ENCODE measurements at places on chromosomes 6 and 20.

DNA sequence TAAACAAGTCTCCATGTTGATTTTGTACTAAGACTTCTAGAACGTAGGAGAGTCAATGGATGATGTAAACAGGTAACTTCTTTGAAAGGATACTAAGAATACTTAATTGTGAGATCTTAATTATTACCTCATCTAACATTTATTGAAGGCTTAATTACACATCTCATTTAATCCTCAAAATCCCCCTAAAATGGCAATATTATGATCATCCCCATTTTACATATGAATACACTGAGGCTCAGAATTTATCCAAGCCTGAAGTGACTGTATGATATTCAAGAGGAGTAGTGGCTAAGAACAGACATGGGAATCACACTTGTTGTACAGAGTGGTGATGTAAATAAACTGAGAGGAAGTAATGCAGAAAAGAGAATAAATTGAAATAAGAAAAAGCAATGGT lies 22.9 kb downstream of the NOL7 start:
- H3K4me3 ChIP-seq = no peak overlapping the region
- H3K4me1 ChIP-seq = no peaks in the 10 kb centered on the region
- no peak overlapping the region for H3K27ac ChIP-seq
- H3K36me3 ChIP-seq = no peaks in the 10 kb centered on the region
- no peak for DNase-seq

- no peak overlapping the region for H3K4me3 ChIP-seq
- no peak for DNase-seq
- no peaks in the 10 kb centered on the region for H3K4me1 ChIP-seq
These were observed 63.0 kb downstream of the OPN5 start for GRCh38 chr6:47844881-47845280.

GRCh38 chr20:33568378-33568777 lies 78.5 kb downstream of the CBFA2T2 start:
- H3K4me1 ChIP-seq = peaks cover 17% of the 10 kb centered on the region
- H3K27ac ChIP-seq = peak overlapping the region; percentile 78
- no peak for DNase-seq
- no peaks in the 10 kb centered on the region for H3K36me3 ChIP-seq
- no peaks in the 10 kb centered on the region for H3K27me3 ChIP-seq

DNA sequence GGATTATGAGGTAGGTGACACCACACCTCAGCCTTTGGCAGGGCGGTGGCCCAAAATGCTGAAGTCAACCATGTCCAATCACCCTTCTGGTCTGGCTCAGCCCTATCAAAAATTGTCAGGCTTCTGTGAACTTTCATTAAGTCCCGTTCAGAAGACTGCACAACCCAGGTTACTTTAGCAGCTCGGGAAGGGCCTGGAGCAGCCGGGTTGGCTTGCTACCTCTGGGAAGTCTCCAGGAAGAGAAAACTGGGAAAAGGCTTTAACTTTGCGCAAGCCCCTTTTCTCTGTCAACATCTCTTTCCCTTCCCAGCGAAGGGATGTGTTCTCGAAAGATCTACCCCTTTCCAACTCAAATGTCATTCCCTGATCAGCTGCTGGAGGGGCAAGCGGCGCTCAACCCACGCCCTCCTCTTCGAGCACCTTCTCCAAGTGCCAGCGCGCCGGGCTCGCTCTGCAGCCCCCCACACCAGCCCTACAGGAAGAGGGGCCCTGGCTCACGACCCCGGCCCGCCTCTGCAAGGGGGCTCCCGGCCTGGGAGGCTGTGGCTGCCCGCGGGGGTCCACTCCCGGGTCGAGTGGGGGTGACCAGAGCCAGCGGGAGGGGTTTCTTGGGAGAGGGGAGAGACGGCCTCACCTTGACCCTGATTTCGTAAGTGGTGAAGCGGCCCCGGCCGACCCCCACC lies 573 bp downstream of the SNX3 start:
- peak; percentile 45 for DNase-seq
- H3K4me1 ChIP-seq = peaks cover 5% of the 10 kb centered on the region
- no peaks in the 10 kb centered on the region for H3K27me3 ChIP-seq
- H3K4me3 ChIP-seq = peak overlapping the region; percentile 96

GRCh38 chr6:126308362-126308761 lies 31.6 kb upstream of the CENPW start:
- no peaks in the 10 kb centered on the region for H3K4me1 ChIP-seq
- no peak overlapping the region for H3K27ac ChIP-seq
- no peaks in the 10 kb centered on the region for H3K27me3 ChIP-seq
- no peaks in the 10 kb centered on the region for H3K36me3 ChIP-seq
- no peak overlapping the region for H3K4me3 ChIP-seq

- H3K4me3 ChIP-seq = no peak overlapping the region
- no peaks in the 10 kb centered on the region for H3K27me3 ChIP-seq
- no peaks in the 10 kb centered on the region for H3K36me3 ChIP-seq
- DNase-seq = no peak
- no peaks in the 10 kb centered on the region for H3K4me1 ChIP-seq
These were observed 399.2 kb upstream of the JAG1 start for GRCh38 chr20:11072982-11073381.

GRCh38 chr6:165716886-165717285 lies 53.8 kb upstream of the PDE10A start:
- no peak overlapping the region for H3K27ac ChIP-seq
- DNase-seq = no peak

DNA sequence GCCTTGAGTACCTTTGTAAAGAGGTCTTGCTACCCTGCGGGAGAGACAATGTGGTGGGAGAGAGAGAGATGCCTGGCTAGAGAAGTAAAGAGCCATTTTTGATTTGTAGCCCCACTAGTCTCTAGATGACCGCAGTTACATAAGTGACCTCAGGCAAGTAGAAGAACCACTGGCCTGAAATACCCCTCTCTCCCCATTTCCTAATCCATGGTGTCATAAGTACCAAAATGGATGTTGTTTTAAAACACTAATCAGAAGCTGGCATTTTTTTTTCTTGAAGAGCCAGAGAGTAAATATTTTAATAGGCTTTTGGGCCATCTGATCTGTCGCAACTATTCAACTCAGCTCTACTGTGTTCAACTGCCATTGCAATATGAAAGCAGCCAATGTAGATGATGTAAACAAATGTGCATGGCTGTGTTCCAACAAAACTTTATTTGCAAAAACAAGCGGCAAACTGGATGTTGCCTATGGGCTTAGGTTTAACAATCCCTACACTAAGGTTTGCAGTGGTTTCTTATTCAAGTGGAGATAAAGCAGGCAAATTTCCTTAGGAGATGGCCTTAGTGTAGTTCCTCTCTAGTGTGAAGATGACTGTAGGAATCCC lies 36.5 kb downstream of the RARS2 start:
- H3K4me1 ChIP-seq = no peaks in the 10 kb centered on the region
- H3K4me3 ChIP-seq = no peak overlapping the region

- H3K36me3 ChIP-seq = no peaks in the 10 kb centered on the region
- H3K4me1 ChIP-seq = no peaks in the 10 kb centered on the region
These were observed 24.7 kb downstream of the TTLL9 start for GRCh38 chr20:31894980-31895675.

DNA sequence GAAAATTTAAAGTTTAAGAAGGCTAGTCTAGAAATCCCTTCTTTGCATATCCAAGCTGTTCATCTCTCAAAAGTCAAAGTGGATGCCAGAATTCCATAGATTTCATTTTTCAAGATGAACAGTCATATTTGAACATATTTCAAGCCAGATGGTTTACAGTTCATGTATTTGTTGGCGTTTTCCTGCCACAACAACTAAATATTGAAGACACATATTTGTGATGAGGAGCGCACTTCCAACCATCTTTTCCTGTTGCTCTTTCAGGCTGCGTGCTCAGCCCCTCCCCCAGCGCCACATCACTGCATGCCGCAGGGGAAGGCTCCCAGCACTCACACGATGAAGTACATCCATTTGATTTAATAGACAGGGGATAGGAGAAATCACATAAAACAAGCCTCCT lies 5.9 kb upstream of the NOX3 start:
- DNase-seq = no peak
- peak overlapping the region; percentile 3 for H3K27ac ChIP-seq
- no peaks in the 10 kb centered on the region for H3K27me3 ChIP-seq

DNA sequence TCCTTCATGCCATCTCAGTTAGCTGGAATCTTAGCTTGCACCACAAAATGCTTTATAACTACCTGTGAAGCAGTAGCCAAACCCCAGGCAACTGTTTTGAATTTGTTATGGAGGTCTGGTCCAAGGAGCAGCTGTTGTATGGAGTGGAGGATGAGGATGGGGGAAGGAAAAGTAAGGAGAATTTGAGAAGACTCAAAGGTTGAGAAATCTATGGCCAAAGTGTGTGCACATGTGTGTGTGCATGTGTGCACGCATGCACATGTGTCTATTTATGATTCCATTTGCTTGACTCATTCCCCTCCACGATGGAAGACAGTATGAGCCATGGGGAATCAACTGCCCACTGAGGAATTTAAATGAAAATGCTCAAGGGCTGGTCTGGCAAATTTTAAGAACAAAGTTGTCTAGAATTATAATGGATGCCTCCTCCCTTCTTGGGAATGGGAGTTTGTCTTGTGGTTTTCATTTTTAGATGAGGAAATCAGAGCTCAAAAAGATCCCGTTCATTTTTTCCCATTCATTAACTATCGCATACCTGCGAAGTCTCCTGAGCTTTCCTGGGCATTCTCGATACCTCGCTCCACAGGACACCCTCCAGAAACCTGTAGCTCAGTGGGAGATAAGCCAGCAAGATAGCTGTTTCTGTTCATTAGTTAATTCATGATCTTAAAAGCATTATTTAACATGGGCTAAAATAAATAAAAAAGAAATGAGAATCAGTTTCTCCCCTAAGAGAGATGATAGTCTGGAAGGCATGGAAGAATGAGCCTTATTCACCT lies 152.3 kb upstream of the NEDD9 start:
- H3K4me1 ChIP-seq = no peaks in the 10 kb centered on the region
- H3K27me3 ChIP-seq = no peaks in the 10 kb centered on the region
- no peak overlapping the region for H3K4me3 ChIP-seq
- no peaks in the 10 kb centered on the region for H3K36me3 ChIP-seq

DNA sequence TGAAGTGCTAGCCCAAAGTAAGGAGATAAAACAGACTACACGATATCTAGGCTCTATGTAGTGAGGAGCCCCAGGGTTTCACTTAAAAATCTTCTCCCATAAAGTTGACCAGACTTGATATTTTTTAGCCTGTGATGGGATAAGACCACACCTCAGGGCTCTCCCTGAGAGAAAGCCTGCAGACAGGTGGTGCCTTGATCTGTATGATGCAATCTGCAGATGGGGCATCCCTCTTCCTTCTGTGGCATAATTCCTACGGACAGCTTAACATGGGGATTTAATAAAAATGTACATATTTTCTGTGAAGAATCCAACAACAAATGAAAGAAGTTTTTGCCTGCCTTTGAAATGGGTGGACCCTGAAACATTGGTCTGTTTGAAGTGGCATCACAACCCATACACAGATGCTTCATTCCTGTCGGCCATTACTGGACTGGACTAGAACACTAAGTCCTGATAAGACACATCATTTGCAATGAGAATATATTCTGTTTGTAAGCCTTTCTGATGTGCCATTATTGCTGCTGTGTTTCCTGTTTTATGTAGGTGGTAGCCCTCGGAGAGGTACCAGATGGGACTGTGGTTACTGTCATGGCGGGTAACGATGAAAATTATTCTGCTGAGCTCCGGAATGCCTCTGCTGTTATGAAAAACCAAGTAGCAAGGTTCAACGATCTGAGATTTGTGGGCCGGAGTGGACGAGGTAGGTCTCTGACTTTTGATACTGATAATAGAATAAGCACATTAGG lies 53.8 kb upstream of the SUPT3H start:
- H3K27ac ChIP-seq = no peak overlapping the region
- no peak for DNase-seq
- no peaks in the 10 kb centered on the region for H3K4me1 ChIP-seq
- no peaks in the 10 kb centered on the region for H3K36me3 ChIP-seq

GRCh38 chr20:40668449-40669228 lies 20.4 kb downstream of the MAFB start:
- H3K36me3 ChIP-seq = no peaks in the 10 kb centered on the region
- DNase-seq = no peak
- no peak overlapping the region for H3K27ac ChIP-seq
- no peak overlapping the region for H3K4me3 ChIP-seq

DNA sequence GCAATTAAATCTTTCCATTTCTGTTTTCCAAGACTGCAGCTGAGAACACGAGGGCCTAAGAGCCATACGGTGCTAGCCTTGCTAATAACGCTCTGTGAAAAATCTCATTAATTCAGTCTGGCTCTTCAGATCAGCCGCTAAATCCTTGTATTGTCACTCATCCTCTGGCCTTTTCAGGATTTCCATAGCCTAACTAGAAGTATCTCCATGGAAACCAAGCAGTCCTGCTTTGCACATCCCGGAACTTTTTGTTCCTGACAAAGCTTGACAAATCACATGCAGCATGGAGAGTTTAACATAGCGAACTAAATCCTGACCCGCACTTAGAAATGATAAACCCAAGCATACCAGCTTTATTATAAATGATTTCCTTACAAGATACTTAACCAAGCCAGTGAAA lies 383.7 kb downstream of the CD83 start:
- no peaks in the 10 kb centered on the region for H3K4me1 ChIP-seq
- DNase-seq = no peak
- H3K4me3 ChIP-seq = no peak overlapping the region
- H3K27ac ChIP-seq = no peak overlapping the region
- no peaks in the 10 kb centered on the region for H3K27me3 ChIP-seq
- H3K36me3 ChIP-seq = no peaks in the 10 kb centered on the region

DNA sequence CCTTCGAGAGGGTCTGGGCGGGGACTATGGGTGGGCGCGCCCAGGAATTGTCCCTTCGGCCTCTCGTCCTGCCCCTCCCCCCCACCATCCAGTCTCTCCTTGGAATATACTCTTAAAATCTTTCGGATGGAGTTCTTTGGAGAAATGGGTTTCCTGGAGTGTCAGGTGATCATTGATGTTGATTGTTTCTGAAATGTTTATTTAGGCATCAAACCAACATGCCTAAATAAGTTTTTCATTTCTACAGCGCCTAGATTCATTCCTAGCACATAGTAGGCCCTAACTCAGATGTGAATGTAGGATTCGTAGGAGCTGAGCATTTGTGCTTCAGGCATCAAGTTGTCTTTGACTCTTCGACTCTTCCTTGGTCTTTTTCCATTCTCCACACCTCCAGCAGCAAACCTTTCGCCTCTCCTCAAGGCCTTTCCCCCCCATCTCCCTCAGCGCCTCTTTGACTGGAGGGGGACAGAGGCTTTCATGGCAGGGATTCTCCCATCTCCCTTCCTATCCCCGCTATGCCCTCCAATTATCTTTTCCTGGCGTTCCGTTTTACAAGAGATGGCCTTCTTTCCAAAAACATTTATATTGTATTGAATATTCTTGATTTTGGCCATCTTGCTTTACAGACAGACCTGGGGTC lies 610 bp downstream of the CASP8AP2 start:
- peak overlapping the region; percentile 94 for H3K4me3 ChIP-seq
- H3K27me3 ChIP-seq = no peaks in the 10 kb centered on the region
- peak overlapping the region; percentile 89 for H3K27ac ChIP-seq
- H3K36me3 ChIP-seq = no peaks in the 10 kb centered on the region
- DNase-seq = no peak
